Vagina (tissue), 2 donors: ENCODE measurements at places on chromosomes 11 and 22. TPM values are rescaled to one million over a fixed set of nuclear protein-coding genes. Genes with fewer than 3 reads are reported as not detected.

OR51E2 gene
- total RNA-seq = 0.98 TPM

DNA sequence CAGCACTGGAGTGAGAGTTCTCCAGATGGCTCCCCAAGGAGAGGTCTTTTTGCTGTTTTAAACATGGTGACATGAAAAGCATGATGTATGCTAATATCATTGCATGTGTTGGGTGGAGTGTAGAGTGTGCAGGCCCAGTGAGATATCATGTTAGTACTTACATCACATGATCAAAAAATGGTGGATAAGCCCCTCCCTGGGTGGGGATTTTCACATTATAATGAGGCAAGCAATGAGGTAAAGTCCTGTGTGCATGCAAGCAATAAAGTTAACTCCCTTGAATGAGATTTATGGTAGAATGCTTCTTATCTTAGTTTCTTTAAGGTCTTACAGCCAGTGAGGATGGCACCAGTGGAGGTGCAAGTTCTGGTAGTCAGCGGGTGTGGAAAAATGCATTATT lies 8.5 kb downstream of the FAM111B start:
- no peak overlapping the region for H3K4me3 ChIP-seq
- no peak overlapping the region for H3K27ac ChIP-seq
- DNase-seq = no peak
- no peaks in the 10 kb centered on the region for H3K27me3 ChIP-seq
- no peaks in the 10 kb centered on the region for H3K4me1 ChIP-seq

GRCh38 chr11:21552911-21553310 lies 640.0 kb upstream of the ANO5 start:
- no peak overlapping the region for H3K4me3 ChIP-seq
- H3K4me1 ChIP-seq = peaks cover 4% of the 10 kb centered on the region
- H3K27me3 ChIP-seq = no peaks in the 10 kb centered on the region
- H3K36me3 ChIP-seq = no peaks in the 10 kb centered on the region

GRCh38 chr11:73965076-73965763 lies 14.4 kb downstream of the DNAJB13 start:
- H3K4me3 ChIP-seq = no peak overlapping the region
- peaks cover 9% of the 10 kb centered on the region for H3K4me1 ChIP-seq
- H3K36me3 ChIP-seq = no peaks in the 10 kb centered on the region
- DNase-seq = no peak

- H3K4me1 ChIP-seq = no peaks in the 10 kb centered on the region
- H3K27ac ChIP-seq = no peak overlapping the region
- no peak overlapping the region for H3K4me3 ChIP-seq
- DNase-seq = no peak
- no peaks in the 10 kb centered on the region for H3K27me3 ChIP-seq
Measured at GRCh38 chr22:35708917-35709316, 8.8 kb upstream of the APOL5 start.

SNAP29 gene
- 18.9 TPM for total RNA-seq
